ENCODE measurements at places on chromosomes 6 and 20. TPM values are rescaled to one million over a fixed set of nuclear protein-coding genes. Genes with fewer than 3 reads are reported as not detected.

- H3K36me3 ChIP-seq, result peaks cover 4% of the 10 kb centered on the region
- peaks cover 5% of the 10 kb centered on the region for H3K27me3 ChIP-seq
- no peak overlapping the region for H3K27ac ChIP-seq
- peaks cover 10% of the 10 kb centered on the region for H3K4me1 ChIP-seq
Observed at GRCh38 chr6:1527073-1527457, 82.7 kb upstream of the FOXC1 start.

DNA sequence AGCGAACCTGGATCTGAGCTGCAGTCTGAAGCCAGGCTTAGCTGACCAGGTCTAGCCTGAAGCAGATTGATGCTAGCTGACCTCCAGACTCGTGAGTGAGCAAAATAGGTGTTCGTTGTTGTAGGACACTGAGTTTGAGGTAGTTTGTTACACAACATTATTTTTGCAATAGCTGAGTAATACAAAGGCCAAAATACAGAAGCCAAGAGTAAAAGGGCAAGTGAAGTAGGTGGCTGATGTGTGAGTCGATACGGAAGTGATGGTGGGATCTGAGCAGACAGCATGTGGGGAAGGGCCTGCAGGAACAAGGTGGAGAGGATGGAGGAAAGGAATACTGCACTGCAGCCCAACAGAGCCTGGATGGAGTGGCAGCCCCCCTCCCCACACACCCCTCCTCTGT lies 8.5 kb upstream of the SPATS1 start:
- no peak overlapping the region for H3K4me3 ChIP-seq
- no peak for DNase-seq
- H3K36me3 ChIP-seq, result no peaks in the 10 kb centered on the region

- no peak overlapping the region for H3K4me3 ChIP-seq
- H3K27me3 ChIP-seq, result peaks cover 3% of the 10 kb centered on the region
- H3K4me1 ChIP-seq, result peaks cover 16% of the 10 kb centered on the region
- no peaks in the 10 kb centered on the region for H3K36me3 ChIP-seq
- H3K27ac ChIP-seq, result no peak overlapping the region
Observed at GRCh38 chr20:64261138-64261537, 5.6 kb downstream of the PCMTD2 start.

- no peaks in the 10 kb centered on the region for H3K4me1 ChIP-seq
- no peak overlapping the region for H3K4me3 ChIP-seq
- peaks cover 2% of the 10 kb centered on the region for H3K27me3 ChIP-seq
Observed at GRCh38 chr6:153735761-153736160, 303.3 kb upstream of the OPRM1 start.

DNA sequence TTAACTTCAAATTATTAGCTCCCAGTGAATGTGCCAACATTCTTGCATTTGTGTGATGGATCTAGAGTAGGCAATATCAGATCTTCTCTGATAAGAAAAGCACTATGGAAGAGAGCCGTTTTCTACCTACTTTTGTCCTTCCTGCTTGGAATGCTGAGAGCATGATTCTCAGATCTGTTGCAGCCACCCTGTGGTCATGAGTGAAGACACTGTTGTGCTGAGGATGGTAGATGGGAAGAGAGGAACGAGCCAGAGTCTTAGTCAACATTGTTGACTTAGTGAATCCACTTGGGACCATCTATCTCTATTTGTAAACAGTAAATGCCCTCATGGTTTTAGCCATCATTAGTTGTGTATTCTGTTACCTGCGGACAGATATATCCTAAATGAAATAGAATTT lies 202.6 kb downstream of the CD109 start:
- no peaks in the 10 kb centered on the region for H3K4me1 ChIP-seq
- H3K27ac ChIP-seq, result no peak overlapping the region
- H3K27me3 ChIP-seq, result peaks cover 2% of the 10 kb centered on the region
- H3K36me3 ChIP-seq, result peaks cover 17% of the 10 kb centered on the region

DNA sequence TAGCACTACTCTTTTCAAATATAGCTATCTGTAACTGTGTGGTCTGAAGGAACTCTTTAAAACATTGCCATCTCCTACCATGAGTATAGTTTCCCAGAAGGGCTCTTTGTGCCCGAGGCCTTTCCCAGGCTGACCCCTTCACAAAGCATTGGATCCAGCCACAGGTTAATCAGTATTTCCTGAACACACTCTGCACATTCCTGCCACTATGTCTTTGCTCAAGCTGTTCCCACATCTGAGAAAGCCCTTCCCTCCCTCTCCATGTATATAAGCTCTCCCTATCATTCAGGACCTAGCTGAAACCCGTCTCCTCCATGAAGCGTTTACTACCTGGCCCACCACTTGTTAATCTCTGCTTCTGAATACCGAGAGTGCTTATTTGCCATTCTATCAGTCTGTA lies 47.8 kb upstream of the PKHD1 start:
- no peak for DNase-seq
- H3K27me3 ChIP-seq, result no peaks in the 10 kb centered on the region
- H3K27ac ChIP-seq, result no peak overlapping the region

DNA sequence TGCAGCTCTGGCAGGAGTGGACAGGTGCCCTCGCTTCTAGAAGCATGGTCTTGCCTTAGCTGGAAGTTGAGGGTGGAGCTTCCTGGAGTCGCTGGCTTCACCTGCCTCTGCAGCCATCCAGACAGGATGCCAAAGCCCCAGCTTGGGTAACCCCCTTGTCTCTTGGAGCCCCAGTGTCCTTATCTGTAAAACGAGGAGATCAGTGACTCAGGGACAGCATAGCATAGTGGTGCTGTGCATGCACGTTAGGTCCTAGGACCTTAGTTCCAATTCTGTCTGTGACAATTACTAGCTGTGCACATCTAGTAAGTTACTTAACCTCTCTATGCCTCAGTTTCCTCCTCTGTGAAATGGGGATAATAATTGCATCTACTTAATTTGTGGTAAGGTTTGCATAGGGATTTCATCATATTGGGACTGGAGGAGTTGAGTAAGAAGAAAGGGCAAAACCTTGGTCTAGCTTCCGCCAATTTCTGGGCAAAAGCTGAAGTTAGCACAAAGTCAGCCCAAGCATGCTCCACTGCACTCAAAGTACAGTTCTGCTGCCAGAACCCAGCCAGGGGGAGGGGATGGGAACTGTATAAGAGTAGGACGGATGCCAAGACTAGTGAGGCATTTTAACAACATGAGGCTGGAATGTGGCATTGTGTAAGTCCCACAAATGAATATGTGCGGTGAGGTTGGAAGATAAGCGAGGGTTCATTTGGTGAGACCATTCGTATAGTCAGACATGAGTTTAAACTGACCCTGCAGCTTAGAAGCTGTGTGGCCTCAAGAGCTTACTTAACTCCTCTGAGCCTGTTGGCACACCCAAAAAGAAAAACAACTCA lies 24.5 kb downstream of the TOX2 start:
- no peaks in the 10 kb centered on the region for H3K36me3 ChIP-seq
- no peak for DNase-seq
- H3K4me3 ChIP-seq, result no peak overlapping the region
- H3K27ac ChIP-seq, result no peak overlapping the region
- peaks cover 2% of the 10 kb centered on the region for H3K4me1 ChIP-seq
- H3K27me3 ChIP-seq, result peaks cover 3% of the 10 kb centered on the region

GRCh38 chr6:74674377-74674776 lies 531.5 kb downstream of the COL12A1 start:
- H3K27ac ChIP-seq, result no peak overlapping the region
- no peaks in the 10 kb centered on the region for H3K36me3 ChIP-seq
- H3K27me3 ChIP-seq, result no peaks in the 10 kb centered on the region
- no peaks in the 10 kb centered on the region for H3K4me1 ChIP-seq

CPXM1 gene
- 28.1 TPM for total RNA-seq

GRCh38 chr20:57076152-57076652 lies 190.2 kb downstream of the BMP7 start:
- H3K4me1 ChIP-seq, result peaks cover 6% of the 10 kb centered on the region
- no peak for DNase-seq
- H3K27ac ChIP-seq, result no peak overlapping the region
- H3K4me3 ChIP-seq, result no peak overlapping the region

DNA sequence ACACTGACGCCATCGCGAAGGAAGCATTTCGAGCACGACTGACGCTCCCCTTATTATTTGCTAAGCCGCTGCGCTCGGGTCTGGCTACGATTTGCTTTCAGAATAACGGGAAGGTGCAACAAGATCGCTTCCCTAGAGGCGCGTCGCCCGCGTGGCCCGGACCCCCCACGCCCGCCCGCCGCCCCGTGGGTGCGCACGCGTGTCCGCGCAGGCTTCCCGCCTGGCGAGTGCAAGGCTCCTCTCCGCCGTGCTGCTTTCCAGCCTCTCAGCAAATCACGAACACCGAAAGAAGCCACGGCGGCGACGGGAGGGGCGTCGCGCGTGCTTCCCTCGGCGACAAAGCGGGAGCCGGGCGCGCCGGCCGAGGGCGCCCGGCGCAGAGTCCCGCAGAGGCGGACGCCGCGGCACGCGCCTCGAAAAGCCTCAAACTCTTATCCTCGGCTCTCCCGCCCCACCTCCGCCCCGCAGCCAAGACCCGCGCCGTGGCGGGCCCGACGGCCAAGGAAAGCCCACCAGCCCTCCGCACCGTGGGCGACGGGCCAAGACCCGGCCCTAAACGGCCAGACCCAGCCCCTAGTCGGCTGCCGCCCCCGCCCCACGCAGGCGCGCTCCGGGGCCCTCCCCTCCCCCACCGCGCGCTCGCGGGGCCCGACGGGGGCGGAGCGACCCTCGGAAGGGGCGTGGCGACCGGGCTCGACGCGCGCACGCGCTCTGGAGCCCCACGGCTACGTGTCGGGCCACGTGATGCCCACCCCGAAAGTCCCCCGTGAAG lies 987 bp upstream of the QKI start:
- peaks cover 9% of the 10 kb centered on the region for H3K4me1 ChIP-seq
- H3K4me3 ChIP-seq, result peak overlapping the region; percentile 90
- peaks cover 6% of the 10 kb centered on the region for H3K27me3 ChIP-seq
- DNase-seq, result peak; percentile 86
- no peaks in the 10 kb centered on the region for H3K36me3 ChIP-seq

GRCh38 chr6:136927292-136927691 lies 5.2 kb downstream of the SLC35D3 start:
- H3K4me3 ChIP-seq, result no peak overlapping the region
- H3K27me3 ChIP-seq, result peaks cover 13% of the 10 kb centered on the region
- no peak for DNase-seq
- no peaks in the 10 kb centered on the region for H3K36me3 ChIP-seq
- no peaks in the 10 kb centered on the region for H3K4me1 ChIP-seq
- no peak overlapping the region for H3K27ac ChIP-seq

GRCh38 chr20:57659517-57660180 lies 39.4 kb upstream of the ZBP1 start:
- H3K27me3 ChIP-seq, result peaks cover 4% of the 10 kb centered on the region
- peak; percentile 18 for DNase-seq
- H3K4me3 ChIP-seq, result no peak overlapping the region
- H3K27ac ChIP-seq, result no peak overlapping the region

BMP2 gene
- 0.66 TPM for total RNA-seq

DNA sequence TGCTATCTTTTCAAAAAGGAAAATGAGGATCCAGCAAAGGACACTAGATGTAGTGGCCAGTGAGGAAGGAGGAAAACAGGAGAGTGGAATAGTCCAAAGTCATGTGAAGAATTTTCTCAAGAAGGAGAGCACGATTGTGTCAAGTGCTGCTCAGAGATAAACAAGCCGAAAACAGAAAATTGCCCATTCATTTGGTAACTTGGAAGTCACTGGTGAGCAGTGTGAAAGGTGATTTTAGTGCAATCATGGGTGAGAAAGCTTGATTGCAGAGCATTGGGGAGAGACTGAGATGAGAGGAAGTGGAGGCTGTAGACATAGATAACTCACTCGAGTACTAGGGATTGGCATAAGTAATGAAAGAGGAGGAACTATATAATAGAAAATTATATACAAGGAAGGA lies 26.0 kb upstream of the PRDM1 start:
- H3K4me1 ChIP-seq, result no peaks in the 10 kb centered on the region
- no peaks in the 10 kb centered on the region for H3K36me3 ChIP-seq
- no peak overlapping the region for H3K4me3 ChIP-seq
- DNase-seq, result no peak

GRCh38 chr6:69232008-69232407 lies 564.8 kb downstream of the LMBRD1 start:
- H3K36me3 ChIP-seq, result no peaks in the 10 kb centered on the region
- H3K4me1 ChIP-seq, result peaks cover 11% of the 10 kb centered on the region
- no peak for DNase-seq
- H3K27ac ChIP-seq, result peak overlapping the region; percentile 72
- H3K27me3 ChIP-seq, result no peaks in the 10 kb centered on the region
- H3K4me3 ChIP-seq, result peak overlapping the region; percentile 91

DNA sequence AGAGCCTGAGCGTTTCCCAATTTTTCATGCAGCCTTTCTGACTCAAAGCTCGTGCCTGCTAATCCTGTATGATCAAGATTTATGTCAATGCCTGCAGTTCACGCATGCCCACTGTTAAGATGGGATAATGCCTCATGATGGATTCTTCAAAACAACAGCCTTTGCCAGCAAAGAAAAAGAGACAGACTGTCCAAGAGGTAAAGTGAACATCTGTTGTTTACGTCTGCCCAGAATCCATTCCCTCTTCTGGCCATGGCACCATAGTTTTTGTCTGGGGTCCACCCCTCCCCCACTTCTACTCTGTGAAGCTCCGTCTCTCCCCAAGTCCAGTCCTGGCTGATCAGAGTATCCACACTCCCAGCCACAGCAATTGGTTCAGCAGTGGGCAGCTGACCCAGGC lies 91.9 kb upstream of the EYA2 start:
- H3K27me3 ChIP-seq, result peaks cover 12% of the 10 kb centered on the region
- peak overlapping the region; percentile 24 for H3K27ac ChIP-seq
- H3K36me3 ChIP-seq, result peaks cover 8% of the 10 kb centered on the region
- peak overlapping the region; percentile 62 for H3K4me3 ChIP-seq

- peaks cover 5% of the 10 kb centered on the region for H3K27me3 ChIP-seq
- peak; percentile 47 for DNase-seq
- H3K4me3 ChIP-seq, result no peak overlapping the region
- peak overlapping the region; percentile 68 for H3K27ac ChIP-seq
Observed at GRCh38 chr20:36754656-36755222, 8.8 kb upstream of the NDRG3 start.

DNA sequence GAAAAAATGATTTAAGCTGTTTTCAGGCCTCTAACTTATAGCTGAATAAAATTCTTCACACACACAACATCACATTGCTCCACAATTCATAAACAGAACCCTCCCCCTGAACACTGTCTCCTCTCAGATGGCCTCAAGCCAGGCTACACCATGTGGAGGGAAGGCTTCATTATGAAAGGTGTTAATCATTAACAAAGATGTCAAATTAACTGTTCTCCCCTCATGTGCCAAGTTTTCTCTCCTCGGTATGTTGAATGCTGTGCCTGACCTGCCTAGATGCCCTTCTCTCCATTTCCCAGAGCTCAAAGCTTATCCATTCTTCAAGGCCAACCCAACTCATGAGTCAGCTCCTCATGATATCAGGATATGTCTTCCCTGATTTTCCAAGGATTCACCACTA lies 210.4 kb downstream of the GMDS start:
- peaks cover 28% of the 10 kb centered on the region for H3K4me1 ChIP-seq
- no peaks in the 10 kb centered on the region for H3K27me3 ChIP-seq
- no peaks in the 10 kb centered on the region for H3K36me3 ChIP-seq

FAM135A gene
- total RNA-seq, result 22.3 TPM

DNA sequence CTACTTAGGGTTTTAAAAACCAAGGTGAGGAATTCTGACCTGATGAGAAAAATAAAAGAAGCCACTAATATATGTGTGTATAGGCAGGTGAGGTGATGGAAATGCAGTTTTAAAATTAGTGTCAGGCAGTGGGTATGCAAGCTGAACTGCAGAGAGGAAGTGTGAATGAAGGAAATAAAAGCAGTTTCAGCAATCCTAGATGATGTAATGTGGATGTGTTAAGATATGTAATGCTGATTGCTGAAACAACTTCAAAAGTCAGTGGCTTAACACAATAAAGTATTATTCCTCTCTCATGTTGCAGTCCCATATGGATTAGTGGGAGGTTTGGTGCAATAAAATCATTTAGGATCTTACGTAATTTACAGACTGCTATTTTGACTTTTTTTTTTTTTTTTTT lies 119.9 kb upstream of the ASCC3 start:
- H3K27me3 ChIP-seq, result no peaks in the 10 kb centered on the region
- DNase-seq, result no peak
- no peak overlapping the region for H3K27ac ChIP-seq
- no peaks in the 10 kb centered on the region for H3K36me3 ChIP-seq
- H3K4me1 ChIP-seq, result no peaks in the 10 kb centered on the region
